Activated naive CD4-positive, alpha-beta T cell (primary cell): ENCODE measurements at places on chromosomes 16 and 17.

GRCh38 chr17:76136276-76137000, 4.6 kb downstream of the FOXJ1 start:
- DNase-seq = no peak

DNA sequence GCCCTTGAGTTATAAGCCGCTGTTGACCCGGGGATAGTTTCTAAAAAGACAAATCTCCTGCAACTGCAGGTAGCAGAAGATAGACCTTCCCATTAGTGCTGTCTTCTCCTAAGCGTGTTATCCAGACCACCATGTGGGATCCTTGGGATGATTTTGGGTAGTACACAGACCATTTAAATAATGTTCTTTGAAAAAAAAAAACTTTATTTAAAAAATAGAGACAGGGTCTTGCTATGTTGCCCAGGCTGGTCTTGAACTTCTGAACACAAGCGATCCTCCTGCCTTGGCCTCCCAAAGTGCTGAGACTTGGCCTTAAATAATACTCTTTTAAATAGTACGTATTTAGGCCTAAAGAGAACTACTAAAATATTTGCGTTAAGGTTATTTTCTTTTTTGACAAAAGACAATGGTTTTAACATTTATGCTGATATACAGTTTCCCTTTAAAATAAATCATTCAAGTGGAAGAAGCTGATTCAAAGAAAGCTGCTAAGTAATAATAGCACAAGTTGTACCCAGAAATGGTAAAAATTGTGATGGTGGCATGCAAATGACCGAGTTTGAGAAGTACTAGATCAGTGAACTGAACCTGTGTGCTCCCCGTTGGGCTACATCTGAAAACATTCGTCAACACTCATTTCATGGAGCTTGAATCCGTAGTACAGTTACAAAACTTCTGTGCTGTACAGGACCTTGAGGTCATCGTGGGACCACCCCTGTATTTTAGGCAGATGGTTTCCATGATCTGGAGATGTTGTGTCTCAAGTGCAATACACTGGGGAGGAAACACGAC, 24.0 kb downstream of the SMARCE1 start:
- DNase-seq = no peak

DNA sequence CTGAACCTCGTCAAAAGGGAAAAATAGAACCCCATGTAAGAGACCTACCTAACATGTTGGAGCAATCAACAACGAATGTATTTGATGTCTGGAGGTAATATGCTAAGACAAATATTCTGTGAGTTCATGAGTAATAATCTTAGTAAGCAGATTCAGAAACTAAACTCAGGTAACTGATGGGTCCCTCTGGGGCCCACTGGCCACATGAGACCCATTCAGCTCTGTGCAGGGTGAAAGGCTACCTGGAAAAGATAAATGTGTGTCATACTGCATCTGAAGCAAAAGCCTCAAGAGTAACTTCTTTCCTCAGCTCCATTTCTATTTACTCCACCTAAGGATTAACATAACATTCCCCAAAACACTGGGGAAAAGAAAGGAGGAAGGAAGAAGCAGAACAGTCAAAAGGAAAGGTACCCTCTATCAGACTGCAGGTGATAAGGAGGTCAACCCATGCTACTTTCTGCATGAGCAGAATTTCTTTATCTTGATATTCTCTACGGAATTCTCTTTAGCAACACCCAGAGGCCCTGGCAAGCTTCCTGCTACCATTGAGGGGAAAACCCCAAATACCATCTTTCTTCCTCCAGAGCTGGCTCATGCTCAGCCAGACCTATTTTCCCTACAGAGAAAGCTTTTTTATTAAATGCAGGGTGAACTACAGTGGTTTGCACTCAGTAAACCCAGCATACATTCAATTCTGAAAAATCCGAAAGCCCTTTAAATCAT, 37.7 kb upstream of the ABCA6 start:
- no peak for DNase-seq

DNA sequence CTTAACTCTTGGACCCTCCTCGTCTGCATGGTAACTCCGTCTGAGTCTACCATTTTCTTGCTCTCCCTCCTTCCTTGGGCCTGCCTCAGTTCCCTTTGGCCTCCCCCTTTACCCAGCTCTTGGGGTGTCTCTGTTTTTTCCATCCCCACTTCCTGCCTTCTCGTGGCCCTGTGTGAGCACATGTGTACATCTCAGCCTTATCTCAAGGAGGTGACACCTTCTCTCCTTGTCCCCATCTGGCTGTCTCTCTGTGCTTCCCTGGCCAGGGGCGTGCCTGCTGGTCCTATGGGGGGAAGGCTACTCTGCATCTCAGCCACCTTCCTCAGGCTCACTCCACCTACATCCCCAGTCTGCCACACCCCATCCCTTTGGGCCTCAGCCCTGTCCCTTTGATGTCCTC, 6.6 kb downstream of the CTF1 start:
- DNase-seq = no peak

DNA sequence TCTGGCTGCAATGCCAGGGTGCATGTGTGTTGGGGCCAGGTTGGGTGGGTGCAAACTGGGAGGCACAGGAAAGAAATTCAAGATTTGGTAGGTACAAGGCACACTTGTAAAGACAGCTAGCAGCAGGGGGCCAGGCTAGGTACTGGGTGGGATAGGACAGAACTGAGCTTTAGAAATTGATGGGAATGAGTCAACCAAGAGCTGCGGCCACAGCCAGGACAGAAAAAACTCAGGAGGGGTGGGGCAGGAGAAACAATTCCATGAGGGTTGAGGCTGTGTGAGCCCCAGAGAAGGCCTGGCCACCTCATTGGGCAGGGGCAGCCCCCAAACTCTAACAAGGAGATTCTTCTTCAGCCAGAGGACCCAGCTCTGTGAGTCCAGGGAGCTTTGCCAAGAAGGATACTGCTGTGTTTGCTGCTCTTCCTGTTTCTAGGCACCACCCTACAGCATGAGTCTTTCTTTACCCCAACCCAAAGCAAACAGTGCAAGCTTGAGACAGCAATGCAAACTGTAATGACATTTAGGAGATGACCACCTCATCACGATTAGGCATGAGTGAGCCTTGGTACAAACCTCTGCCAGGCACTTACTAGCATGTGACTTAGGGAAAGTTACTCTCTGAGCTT, 21.3 kb upstream of the CCDC182 start:
- DNase-seq = no peak

GRCh38 chr17:17509601-17510425, 13.6 kb upstream of the RASD1 start:
- no peak for DNase-seq

DNA sequence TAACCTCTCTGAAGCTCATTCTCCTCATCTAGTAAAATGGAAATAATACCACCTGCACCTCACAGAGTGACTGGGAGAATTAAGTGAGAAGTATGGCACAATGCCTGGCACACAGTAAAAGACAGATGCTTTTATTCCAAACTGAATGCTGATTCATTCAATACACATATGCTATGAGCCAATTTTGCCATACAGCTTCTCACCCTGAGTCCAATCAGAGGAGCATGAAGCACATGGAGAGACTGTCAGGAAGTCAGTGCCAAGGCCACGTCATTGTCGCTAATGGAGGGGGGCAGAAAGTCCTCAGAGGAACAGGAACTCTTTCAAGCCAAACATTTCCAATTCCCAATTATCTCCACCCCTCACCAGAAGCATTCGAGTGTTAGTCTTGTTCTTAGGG, 11.6 kb downstream of the MKS1 start:
- no peak for DNase-seq

- DNase-seq = no peak
Observed at GRCh38 chr16:61715393-61715792, 320.8 kb downstream of the CDH8 start.

GRCh38 chr17:64974750-64975317, 55.6 kb upstream of the LRRC37A3 start:
- DNase-seq = no peak

DNA sequence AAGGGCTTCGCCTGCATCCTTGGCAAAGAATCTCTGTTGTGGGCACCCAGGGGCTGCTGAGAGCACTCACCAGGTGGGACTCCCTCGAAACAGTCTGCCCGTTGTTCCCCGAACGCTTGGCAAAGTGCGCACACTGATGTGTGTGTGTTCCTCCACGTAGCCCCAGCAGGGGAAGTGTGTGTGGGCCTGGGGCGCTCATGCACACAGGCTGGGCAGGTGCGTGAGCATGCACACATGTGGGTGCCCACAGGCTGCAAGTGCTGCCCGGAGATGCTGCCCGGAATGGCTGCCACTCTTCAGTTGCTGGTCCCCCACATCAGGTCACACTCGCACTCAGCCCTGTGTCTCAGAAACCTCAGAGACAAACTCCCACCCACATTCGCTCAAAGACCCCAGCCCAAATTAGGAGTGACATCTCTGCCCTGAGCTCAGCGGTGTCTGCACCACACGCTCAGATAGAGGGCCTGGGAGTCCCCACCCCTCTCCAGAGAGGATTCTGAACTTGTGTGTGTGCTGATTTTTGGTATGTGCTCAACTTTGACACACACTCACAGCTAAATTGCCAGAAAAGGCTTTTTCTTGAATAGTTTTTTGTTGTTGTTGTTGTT, 119.4 kb downstream of the MGAT5B start:
- no peak for DNase-seq

GRCh38 chr17:78409191-78409928, 30.9 kb downstream of the PGS1 start:
- DNase-seq = no peak

- no peak for DNase-seq
Observed at GRCh38 chr17:40320756-40321523, 12.0 kb downstream of the RARA start.

- DNase-seq = no peak
Observed at GRCh38 chr16:60337671-60338070, 1603.6 kb upstream of the GOT2 start.

GRCh38 chr17:81733507-81734404, 21.7 kb downstream of the SLC25A10 start:
- no peak for DNase-seq

DNA sequence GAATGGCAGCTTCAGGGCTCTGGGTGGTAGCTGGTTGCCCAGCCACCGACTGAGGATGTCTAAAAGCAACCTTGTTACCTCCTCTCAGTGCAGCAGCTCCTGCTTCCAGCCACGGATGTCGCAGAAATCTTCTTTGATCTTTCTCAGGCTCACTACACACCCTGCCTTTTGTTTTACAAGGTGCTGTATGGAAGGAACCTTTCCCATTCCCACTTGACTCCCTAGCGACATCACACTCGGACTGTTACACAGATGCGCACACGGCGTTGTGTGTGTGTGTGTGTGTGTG, 135.8 kb upstream of the CPHXL start:
- DNase-seq = no peak

DNA sequence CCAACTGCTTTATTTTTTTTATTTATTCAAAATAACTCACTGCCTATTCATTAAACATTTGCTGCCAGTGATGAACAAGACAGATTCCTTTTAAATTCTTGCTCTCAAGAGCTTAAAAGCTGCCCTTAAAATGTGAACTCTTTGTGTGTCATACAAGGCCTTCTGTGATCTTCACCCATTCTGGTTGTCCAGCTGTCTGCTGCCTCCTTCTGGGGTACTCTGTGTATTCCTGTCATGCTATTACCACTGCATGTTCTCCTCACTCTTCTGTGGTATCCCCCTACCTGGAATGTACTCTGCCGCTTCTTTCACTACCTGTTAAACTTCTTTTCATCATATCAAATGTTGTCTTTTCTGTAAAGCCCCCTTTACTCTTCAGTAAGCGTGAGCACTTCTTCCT, 165.8 kb downstream of the CHD9 start:
- no peak for DNase-seq

DNA sequence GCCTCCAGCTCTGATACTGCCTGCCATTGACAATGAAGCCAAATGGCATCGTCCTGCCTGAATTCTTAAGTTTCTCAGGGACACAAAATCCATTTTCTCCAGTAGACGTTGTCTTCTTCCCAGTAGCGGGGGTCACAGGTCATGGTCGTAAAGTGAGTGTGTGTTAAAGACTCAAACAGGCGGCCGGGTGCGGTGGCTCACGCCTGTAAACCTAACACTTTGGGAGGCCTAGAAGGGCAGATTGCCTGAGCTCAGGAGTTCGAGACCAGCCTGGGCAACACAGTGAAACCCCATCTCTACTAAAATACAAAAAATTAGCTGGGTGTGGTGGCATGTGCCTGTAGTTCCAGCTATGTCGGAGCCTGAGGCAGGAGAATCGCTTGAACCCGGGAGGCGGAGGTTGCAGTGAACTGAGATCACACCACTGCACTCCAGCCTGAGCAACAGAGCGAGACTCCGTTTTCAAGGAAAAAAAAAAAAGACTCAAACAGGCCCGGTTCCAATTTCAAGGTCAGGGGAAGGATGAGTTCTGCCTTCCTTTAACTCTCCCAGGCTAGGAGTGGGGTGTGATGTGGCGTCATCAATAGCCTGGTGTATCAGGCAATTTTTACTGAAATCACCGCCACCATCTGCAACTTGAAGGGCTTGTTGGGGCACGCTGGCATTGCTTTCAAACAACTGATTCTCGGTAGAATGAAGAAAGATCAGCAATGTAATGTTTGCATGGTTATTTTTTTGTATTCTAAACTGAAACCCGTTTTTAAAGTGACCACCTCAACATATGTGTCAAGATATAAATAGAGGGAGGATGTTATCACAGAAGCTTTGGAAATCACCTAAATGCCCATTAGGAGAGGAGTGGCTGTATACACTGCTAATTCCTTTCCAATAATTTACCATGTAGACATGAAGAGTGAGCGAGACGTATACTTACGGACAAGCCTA, 91.0 kb downstream of the WSCD1 start:
- no peak for DNase-seq

GRCh38 chr17:59737324-59737723, 29.9 kb downstream of the VMP1 start:
- DNase-seq = no peak

DNA sequence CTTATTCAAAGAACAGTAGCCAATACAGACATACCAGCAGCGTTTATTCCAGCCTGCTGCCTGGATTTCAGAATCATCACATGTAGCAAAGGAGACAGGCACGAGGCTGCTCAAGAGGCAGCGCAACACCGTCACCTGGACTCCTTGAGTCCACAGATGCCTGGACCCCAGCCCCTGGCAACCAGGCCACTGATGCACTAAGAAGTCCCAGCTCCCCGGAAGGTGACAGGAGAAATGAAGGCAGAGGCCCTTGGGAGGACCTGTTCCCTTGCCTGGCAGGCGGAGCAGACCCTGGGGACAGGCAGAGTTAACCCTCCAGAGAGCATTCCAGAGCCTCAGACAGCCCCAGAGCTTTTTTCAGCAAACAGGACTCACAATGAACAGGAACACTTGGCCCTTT, 16.5 kb downstream of the SMIM5 start:
- DNase-seq = no peak

- peak; percentile 45 for DNase-seq
Observed at GRCh38 chr17:82212331-82213250, at the start of gene CCDC57. Gene CCDC57 (minus strand): TSS chr17:82212842. CDS start chr17:82201944, 10,898 bp downstream.

DNA sequence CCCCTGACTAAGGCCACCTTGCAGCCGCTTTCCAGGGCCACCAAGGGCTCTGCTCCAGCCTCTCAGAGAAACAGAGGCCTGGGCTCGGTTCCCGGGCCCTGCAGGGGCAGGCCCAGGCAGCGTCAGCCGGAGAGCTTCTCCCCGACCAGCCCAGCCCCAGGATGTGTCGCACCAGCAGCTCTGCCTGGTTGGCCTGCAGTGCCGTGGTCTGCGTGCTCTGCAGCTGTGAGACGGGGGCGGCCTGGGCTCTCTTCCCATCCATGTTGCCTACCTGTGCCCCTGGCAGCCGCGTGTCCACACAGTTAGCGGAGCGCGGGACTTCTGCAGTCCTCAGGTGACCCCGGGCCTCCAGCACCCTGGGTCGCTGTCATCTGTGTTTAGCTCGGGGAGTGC, 4.8 kb downstream of the IGFALS start:
- no peak for DNase-seq
